Cerebellar nuclear complex (tissue), 1 donor: ENCODE measurements at places on chromosomes 6 and 20.

DNA sequence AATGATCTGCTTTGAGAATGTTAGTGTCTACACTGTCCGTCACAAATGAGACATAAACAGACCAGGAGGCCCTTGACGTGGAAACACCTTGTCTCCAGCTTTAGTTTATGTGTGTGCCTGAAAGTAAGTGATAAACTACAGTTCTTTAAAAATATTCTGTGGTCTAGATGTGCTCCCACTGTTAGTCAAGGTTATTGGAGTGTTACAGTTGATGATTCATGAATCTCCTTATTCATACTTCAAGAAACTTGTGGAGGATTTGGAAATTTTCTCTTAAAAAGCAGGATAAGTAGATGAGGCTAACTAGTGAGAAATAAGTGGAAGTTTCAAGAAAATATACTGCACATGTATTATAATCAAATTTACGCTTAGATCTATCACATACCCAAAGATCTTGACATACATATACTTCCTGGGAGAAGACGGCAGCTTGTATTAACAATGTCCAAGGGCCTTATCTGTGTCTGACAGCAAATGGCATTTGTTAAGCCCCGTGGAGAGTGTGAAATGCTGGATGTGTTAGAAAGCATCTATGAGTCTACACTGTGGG, 90.5 kb upstream of the MBOAT1 start:
- no peak for DNase-seq

DNA sequence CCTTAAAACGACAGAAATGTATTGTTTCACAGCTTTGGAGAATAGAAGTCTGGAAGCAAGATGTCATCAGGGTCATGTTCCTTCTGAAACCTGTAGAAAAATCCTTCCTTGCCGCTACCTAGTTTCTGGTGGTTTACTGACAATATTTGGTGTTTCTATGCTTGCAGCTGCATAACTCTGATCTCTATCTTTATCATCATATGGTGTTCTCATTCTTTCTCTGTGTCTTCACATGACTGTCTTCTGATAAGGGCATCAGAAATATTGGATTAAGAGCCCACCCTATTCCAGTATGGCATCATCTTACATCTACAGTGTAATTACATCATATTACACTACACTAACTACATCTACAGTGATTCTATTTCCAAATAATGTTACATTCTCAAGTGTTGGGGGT, 148.0 kb downstream of the MANEA start:
- DNase-seq: no peak

DNA sequence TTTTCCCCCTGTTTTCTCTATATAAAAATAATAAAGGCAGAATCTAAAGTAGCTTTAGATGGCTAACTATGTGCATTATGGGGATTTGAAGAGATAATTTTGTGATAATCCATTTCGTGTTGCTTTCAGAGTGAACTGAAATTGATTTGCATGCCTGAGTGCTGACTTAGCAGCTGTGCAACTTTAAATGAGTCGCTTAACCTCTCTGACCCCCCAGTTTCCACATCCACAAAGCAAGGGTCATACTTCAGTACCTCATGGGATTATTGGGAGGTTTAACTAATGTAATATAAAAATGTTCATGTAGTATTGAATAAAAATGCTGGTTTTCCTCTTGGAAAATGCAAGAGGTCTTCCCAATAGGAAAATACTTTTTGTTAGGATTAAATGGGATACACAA, 63.8 kb upstream of the FABP7 start:
- no peak for DNase-seq

GRCh38 chr6:87574237-87574804, 15.5 kb downstream of the RARS2 start:
- no peak for DNase-seq

- DNase-seq: no peak
These were observed 76.0 kb downstream of the EZR start for GRCh38 chr6:158743033-158743651.

GRCh38 chr6:18308070-18308735, 43.9 kb upstream of the DEK start:
- DNase-seq: no peak

DNA sequence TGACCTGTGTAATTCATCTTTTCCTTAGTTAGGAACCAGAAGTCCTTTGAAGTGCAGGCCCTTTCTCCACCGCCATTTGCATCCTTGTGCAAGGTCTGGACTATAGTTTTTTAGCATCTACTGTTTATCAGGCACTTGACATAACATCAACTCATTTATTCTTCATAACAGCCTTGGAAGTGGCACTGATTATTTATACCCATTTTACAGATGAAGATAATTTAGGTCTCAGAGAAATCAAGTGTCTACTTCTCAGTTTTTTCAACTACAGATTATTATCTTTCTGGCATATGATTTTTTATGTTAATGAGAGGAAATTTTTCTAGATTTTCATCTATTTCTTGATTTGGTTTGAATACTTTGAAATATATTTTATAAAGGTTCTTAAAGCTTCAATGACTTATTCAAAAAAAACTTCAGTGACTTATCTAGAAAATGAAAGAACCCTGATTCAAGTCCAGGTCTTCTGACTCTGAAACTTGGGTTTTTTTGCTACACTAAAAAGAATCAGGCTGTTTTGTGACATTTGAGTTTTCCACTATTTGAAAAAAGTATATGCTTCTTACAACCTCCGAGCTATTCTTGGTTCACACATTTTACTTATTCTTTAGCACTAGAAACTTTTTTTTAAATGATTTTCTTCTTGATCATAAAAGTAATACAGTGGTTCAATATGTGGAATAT, 3.1 kb upstream of the UBE2J1 start:
- DNase-seq: no peak

DNA sequence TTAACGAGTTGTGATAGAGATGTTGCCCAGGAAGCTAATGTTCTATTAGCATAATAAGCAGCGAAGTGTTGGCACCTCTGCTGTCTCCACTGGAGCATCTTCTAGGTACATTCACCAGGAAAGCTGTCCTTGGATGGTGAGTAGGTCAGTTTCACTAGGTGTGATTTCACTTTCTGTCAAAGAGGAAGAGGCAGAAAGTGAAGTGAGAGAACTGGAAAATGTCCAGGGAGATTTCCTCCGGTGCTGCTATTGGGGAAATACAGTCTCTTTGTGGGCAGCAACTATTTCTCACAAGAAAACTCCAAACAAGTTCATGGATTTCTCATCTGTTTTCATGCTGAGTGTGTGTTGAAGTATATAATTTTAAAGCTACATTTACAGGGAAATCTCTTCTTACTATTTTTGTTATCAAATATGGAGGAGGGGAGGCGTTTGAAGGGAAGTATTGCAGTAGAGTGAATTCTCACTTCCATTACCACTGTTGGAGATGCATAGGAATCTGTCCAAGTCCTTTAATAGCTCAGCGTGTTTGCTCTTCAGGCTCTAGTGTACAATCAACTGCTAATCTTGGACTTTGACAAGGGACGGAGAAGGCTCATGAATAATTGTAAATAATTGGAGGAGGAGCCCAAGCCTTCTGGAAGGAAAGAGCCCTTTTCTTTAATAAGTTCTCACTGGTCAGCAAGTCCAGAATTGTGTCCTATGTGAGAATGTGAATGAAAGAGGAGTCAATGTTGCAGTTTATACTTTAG, 16.1 kb upstream of the TSBP1 start:
- DNase-seq: no peak

DNA sequence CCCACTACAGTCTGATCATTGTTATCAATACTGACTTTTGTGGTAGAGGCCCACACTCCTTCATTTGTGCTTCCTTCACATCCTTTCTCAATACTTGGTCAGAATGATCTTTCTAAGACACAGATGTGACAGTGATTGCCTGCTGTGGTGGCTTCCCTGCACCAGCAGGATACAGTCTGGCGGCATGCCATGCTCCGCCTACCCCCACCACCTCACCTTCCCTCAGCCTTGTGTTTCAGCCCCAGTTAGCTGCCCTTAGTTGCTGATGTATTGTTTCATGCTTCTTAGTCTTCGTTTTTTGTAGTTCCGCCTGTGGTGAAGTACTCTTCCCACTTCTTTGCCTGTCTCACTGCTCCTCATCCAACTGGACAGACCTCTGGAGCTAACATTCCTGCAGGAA, 10.9 kb downstream of the LRRC1 start:
- DNase-seq: no peak

- DNase-seq: no peak
These were observed 30.4 kb downstream of the ELOVL2 start for GRCh38 chr6:11013721-11014070.

DNA sequence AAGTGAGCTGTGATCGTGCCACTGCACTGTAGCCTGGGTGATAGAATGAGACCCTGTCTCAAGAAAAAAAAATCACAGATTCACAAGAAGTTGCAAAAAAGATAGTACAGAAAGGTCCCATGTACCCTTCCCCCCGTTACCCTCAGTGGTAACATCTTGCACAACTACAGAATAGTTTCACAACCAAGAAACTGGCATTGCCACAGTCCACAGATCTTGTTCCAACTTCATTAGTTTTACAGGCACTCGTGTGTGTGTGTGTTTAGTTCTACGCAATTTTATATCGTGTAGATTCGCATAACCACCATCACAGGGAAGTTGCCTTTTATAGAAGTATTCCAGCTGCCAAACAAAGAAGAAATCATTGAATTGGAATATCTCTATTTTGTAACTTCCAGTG, 19.1 kb downstream of the SPATA2 start:
- no peak for DNase-seq

DNA sequence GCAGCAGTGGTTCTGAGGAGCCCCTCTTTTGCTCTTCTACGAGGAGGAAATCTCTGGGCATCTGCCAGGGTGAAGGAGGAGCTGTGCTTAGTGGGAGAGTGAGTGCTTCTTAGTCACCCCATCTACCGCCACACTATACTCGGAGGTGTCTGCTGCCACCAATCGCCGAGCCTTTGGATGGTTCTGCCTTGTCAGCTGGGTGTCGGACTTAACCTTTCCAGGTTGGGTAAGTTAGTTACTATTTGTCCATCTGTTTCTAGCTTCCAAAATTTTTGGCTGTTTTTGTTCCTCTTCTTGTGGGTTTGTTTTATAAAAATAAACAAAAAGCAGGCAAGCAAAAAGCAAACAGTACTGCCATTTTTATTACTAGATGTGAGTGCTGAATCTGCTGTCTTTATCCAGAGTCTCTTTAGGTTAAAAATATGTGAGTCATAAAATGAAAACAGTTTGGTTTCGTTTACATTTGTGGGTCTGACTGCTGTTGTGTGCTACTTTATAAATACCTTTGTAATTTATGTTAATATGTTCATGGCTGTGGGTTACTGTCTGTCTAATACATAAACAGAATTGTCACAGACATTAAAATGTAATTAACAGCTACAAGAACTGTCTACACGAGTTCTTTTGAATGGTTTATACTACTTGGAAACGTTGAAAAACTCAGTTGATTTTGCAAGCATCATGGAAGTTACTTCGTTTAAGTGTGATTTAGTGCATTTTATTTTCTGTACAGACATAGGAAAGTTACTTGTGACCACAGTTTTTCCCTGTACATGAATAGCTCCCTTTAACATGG, 89.2 kb downstream of the ARID1B start:
- DNase-seq: no peak

- DNase-seq: peak; percentile 69
These were observed 25.8 kb upstream of the TMEM217 start for GRCh38 chr6:37283671-37284151.

DNA sequence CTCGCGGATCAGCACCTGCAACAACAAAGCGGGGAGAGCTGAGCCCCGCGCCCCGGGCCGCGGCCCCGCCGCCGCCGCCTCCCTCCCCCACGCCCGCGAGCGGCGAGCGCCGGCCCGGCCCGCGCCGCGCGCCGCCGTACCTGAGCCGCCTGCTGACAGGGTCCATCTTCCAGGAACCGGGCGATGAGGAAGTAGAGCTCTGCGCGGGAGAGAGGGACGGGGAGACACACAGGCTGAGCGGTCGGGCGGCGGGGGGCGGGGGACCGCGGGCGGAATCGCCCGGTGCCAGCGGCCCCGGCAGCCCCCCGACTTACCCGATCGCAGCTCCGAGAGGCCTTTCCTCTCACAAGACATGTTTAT, 359 bp downstream of the PHIP start:
- no peak for DNase-seq

DNA sequence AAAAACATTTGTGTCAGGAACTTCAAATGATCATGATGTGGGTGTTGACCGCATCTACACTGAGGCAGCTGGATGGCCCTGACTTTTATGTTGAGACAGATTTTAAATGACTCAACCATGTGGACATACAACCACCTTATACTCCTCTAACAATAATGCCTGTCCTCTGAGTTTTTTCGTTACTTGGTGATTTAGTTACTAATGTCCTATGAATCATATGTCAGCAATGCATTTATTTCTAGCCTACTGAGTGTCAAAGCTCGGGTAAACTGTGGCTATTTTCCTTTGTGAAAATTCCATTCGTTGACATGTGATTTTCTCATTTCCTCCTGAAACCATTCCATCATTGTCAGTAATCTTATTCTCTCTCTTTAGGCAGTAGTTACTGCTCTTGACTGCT, 38.9 kb upstream of the NKX2-4 start:
- no peak for DNase-seq

GRCh38 chr6:97656236-97656635, 373.2 kb upstream of the MMS22L start:
- DNase-seq: no peak

DNA sequence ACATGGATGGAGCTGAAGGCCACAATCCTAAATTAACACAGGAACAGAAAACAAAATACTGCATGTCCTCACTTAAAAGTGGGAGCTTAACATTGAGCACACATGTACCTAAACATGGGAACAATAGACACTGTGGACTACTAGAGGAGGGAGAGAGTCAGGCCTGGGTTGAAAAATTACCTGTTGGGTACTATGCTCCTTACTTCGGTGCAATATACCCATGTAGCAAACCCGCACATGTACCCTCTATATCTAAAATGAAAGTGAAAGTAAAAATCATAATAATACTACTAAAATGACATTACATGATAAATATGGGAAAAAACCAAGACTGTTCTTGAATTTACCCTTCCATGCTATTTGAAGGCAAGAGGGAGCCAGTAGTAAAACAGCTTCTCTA, 1273.8 kb upstream of the ADGRB3 start:
- no peak for DNase-seq

DNA sequence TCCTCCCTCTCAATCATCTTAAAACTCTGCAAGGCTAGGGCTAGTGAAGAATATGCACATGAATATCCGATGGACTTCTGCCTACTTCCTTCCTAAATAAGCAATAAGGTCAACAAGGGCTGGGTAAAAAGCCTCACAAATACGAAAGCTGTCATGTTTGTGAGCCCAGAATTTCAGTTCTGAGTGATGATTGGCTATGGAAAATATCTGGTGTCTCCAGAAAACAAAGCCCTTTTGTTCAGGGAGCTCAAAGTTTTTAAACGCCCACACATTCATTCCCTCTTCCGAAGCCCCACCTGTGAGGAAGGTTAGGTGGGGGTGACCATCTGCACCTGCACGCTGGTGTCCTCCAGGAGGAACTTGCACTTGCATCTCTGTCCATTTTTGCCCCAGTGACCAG, 126.9 kb upstream of the ARMC2 start:
- DNase-seq: no peak

GRCh38 chr6:81293896-81294295, 458.6 kb downstream of the TENT5A start:
- DNase-seq: no peak

- no peak for DNase-seq
These were observed 659.9 kb downstream of the EPM2A start for GRCh38 chr6:145075425-145075824.

- DNase-seq: no peak
These were observed 162.4 kb upstream of the CST7 start for GRCh38 chr20:24786646-24787045.

GRCh38 chr6:56570413-56571359, 72.0 kb downstream of the DST start:
- no peak for DNase-seq

GRCh38 chr6:72035966-72036365, 149.6 kb downstream of the RIMS1 start:
- no peak for DNase-seq

- no peak for DNase-seq
These were observed 14.4 kb downstream of the FOXP4 start for GRCh38 chr6:41560431-41561192.
